H1 (cell line): ENCODE measurements at places on chromosomes 3 and 15. TPM values are rescaled to one million over a fixed set of nuclear protein-coding genes. Genes with fewer than 3 reads are reported as not detected.

FGD5 gene
- total RNA-seq, result 14.3 and 15.3 TPM in 2 replicates

CCDC39 gene
- total RNA-seq, result 0.34 and 0.80 TPM in 2 replicates

PAK6 gene
- 9.0 and 9.4 TPM in 2 replicates for total RNA-seq

BLM gene
- 45.6 and 46.7 TPM in 2 replicates for total RNA-seq

- no peak for DNase-seq
Measured at GRCh38 chr15:75891895-75892294, 11.8 kb upstream of the FBXO22 start.

GRCh38 chr15:99224372-99225214, 24.8 kb downstream of the TTC23 start:
- DNase-seq, result no peak

DNA sequence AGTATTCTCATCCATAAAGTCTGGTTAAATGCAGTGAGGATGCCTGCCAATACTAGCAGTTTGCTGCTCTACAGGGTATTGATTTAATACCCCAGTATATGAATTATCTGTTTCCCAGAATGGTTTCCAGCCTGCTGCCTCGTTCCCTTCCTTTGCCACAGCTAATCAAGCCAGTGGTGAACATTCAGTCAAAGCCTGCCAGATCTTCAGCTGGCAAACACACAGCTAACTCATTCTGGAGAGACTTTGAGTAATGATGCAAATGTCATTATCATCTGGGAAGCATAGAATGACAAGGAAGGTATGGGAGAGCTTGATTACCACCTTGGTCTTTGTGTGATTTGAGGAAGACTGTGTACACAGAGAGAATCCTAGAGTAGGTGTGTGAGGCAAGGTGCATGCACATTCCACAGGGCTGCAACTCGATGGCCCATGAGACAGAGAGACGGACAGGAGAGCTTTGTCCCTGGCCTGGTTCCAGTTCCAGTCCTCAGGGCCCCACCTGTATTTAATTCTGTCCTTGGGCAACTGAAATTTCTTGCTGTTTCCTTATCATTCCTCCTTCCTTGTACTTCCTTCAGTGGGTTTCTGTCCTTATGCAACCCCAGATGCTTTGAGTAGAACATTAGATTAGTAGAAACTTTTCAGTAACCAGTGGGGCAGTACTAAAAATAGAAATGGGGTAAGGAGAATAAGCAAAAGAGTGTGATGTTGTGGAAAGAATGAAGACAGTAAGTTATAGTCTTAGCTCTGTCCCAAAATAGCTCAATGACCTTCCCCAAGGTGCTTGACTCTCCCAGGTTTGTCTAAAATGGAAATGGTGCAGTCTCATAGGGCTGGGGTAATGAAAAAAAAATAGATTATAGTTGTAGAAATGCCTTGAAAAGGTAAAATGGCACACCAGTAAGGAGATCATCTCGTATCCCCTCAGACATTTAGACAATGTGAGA, 72.5 kb downstream of the MITF start:
- no peak for DNase-seq

DNA sequence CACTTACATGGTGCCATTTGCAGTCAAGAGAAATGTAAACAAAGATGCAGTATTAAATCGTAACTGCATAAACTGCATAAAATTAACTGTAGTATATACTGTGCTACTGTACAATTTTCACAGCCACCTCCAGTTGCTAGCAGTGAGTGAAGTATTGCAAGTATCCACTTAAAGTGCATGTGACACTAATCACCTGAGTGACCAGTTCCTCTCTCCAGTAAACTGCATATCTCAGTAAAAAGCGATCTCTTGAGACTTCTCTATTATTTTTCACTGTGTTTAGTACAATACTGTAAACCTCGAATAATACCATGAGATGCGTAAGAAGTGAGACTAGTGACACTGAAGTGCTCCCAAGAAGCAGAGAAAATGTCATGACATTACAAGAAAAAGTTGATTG, 111.7 kb upstream of the PLXND1 start:
- no peak for DNase-seq
